Breast epithelium (tissue), 4 donors: ENCODE measurements at places on chromosomes 12 and 14. TPM values are rescaled to one million over a fixed set of nuclear protein-coding genes. Genes with fewer than 3 reads are reported as not detected.

DNA sequence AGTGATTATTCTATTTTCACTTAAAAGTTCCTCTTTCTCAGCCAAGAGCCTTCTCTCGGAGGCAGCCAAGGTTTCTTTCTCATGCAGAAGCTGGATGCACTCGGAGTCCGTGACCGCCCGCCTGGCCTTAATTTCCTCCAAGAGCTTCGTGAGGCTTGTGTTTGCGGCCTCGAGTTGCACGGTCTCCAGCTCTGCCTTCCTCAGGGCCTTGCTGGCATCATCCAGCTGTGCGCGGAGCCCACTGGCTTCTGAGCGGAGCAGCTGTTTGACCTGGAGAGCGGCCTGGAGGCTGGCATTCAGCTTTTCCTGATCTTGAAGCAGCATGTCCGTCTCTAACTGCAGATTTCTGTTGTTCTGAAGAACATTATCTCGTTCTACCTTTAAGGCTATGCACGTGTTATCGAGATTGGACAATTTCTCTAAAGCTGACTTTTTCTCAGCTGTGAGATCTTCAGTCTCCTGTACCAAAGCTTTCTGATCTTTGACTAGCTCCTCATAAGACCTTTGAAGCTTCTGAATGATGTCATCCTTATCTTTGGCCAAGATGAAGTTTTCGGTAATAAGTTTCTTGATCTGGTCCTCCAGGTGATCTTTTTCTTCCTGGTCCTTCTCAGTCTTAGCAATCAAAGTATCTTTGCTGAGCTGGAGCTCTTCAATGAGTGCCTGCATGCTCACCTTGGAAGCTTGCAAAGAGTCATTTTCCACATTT is 57.2 kb upstream of the VPS33A start:
- no peak for DNase-seq

DNA sequence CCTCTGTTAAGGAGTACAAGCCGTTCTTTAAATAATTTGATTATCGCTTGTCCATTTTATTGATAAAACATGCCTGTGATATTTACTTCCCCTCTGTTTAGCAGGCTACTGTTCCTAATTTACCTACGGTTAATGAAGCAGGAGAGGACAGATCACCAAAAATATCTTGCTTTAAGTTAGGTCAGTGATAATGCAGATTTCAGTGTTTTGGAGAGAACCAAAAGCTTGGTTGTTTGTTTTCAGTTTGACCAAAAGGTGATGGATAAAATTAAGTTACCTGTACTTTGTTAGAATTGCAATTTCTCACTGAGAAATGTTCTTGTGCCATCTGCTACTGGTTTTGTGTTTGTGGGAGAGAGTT is 958 bp downstream of the SPATS2 start:
- DNase-seq = no peak

DNA sequence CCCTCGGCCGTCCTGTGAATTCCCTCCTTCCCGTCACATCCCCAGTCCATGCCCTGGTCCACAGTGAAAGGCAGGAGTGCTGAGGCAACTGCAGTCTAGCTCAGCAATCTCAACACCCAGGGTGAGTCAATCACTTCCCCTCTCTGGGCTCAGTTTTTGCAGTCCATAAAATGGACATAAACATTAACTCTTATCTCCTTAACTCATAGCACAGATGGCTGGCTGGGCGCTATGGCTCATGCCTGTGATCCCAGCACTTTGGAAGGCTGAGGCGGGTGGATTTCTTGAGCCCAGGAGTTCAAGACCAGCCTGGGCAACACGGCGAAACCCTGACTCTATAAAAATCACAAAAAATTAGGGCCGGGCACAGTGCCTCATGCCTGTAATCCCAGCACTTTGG is 32.4 kb downstream of the CAMKK2 start:
- no peak for DNase-seq

GRCh38 chr14:50520947-50521815 is 11.2 kb downstream of the MAP4K5 start:
- DNase-seq = no peak

DNA sequence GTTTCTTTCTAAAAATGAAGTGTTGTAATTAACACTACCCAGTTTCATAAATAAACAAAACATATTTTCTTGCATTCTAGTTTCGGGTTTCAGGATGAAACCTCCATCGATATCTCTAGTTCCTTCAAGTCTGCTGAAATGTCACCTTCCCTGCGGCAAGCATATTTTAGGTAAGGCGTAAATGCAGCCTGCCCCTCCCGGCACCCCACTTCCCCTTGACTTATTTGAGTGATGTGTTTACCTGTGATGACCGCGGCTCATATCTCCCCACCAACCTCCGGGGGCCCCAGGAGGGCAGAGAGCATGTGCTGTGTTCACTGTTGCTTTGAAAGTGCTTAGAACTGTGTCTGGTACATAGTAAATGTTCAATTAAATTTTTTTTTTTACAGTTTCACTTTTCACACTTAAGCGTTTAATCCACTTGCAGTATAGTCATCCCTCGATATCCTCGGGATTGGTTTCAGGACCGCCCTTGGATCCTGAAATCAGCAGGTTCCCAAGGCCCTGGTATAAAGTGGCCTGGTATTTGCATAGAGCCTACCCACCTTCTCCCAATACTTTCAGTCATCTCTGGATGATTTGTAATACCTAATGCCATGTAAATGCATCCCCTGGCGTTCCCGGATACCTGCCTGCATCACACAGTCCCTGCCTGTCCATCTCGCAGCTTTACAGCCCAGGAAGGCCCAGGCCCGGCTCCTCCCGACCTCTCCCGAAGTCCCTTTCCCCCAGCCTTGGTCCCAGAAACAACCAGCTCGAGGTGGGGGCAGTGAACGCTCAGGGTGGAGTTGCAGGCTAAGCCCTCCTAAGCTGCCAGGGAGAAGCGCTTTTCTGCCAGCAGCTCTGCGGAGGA is 40.2 kb upstream of the FBRSL1 start:
- DNase-seq = no peak

The PARPBP gene
- 3.9 TPM for total RNA-seq

The CRACR2A gene
- total RNA-seq = 5.3 TPM

The ALKBH1 gene
- total RNA-seq = 5.6 TPM

DNA sequence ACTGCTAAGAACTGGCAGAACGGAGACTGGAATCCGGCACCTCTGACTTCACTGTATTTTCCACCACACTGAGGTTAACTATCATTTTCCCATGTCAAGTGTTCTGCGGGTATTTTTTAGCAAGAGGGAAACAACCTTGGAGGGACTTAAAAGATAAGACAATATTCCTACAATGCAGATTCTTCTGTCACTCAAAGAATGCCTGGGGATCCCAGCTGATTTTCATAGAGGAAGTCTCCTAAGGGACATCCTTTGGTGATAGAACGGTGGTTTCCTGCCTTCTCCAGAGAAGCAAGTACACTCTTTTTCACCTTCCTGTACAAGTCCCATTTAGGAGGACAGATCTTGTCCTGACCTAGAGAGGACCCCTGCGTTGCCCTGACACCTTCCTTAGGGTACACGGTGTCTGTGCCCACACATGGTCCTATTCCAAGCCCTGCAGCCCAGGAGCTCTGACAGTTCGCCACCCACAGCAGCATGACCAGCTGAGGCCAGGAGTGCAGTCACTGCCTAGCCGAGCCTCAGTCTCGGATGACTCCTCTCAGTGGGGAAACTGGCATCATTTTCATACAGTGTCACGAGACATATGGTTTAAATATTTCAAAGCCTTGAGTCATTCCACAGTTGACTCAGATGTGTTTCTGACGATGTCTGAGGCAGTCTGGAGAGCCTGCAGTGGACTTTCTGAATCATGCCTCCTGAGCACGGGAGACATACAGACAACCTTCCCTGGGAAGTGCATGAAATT is 181.3 kb upstream of the FKBP4 start:
- DNase-seq = no peak

DNA sequence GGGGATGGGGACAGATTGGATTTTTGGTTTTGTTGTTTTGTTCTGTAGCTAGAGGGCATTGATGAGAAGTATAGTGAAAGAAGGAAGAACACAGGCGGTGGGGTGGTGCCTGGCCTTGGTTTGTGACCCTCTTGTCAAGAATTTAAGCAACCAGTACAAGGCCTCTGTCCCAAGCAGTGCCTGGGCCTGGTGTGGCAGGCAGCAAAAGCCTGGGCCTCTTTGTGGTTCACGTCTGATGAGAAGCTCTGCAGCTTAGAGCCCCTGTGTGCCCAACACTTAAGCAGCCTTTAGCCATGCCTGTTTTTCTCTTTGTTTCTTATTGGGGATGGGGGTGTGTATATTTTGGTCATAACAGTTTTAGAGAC is 98.0 kb downstream of the PPP2R5C start:
- no peak for DNase-seq

DNA sequence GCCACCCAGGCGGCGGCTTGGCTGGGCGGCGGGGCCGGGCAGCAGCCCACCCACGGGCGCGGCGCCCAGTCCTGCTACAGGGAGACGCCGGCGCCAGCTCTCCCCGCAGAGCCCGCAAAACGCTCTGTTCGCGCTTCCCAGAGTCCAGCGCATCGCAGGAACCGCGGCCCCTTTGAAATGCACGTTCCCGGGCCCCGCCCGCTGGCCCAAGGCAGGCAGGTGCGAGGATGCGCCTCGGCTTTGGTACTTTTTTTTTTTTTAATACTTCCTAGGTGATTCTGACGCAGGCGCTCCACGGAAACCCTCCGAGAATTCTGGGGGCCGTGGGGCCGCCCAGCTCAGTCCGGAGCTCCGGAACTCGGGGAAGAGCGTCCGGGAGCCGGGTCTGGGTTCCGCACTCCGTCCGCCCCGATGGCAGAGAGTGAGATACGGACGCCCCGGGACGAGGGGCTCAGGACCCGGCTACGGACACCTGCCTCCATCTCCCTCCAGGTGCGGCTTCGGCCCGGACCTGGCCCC is 483 bp downstream of the POC1B start:
- DNase-seq = no peak

DNA sequence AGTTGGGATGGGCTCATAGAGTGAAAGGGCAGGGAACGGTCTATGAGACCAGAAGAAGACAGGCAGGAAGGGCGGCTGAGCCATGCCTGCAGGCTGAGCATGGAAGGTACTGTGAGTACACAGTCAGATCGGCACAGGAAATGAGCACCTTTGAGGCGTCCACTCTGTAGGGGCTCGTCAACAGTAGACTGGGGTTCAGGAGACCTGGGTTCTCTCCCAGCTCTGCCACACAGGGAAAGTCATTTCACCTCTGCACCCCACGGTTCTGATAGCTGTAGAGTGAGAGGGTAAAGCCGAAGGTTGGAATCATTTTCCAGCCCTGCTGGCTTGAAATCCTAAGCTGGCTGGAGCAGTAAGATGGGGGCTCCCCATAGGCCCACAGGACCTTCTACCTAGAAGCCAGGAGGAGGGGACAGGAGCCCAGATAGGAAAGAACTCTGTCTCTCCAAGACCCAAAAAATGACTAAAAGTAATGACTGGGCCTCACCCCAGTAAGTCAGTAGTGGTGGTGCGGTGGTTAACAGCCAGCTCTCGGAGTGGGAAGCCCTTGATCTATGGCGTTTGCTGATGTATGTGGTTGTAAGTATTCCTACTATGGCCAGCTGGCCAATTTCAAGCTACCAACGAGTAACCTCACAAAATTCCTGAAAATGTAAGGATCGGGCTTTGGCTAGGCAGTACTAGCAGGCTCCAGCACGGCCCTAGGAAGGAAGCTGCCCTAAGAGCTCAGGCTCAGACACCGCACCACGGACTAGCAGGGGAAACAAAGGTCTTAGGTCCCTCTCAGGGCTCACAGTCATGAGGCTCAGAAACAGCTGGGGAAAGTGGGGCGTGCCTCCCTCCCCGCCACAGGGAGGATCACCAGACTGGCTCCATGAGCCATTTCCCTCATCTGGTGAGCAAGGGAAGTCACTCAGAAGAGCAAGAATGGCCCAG is 10.3 kb upstream of the CD27 start:
- DNase-seq = no peak

DNA sequence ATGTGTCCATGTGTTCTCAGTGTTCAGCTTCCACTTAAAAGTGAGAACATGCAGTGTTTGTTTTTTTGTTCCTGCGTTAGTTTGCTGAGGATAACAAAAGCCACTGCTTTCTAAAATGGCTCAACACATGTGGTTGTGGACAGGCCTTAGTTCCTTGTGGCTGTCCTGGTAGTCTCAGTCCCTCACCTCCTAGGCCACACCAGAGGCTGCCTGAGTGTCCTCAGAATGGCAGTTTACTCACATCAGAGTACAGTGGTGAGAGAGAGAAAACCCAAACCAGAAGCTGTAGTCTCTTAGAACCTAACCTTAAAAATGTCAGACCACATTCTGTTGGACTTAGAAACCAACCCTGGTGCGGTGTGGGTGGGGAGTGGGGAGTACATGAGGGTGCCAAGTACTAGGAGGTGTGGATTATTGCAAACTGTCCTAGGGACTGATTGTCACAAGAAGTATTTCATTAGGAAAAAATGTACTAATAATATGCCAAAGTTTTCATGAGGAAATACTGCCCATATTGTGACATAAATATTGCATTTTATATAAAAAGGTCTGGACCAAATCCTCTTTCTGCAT is 30.4 kb downstream of the NPAS3 start:
- DNase-seq = no peak

GRCh38 chr14:93105362-93105761 is 10.4 kb downstream of the ITPK1 start:
- DNase-seq = no peak

The KRT3 gene
- not detected for total RNA-seq

GRCh38 chr12:22204391-22204790 is 130.1 kb downstream of the ST8SIA1 start:
- no peak for DNase-seq

GRCh38 chr12:96828169-96828789 is 78.8 kb upstream of the NEDD1 start:
- DNase-seq = no peak

The GLT1D1 gene
- total RNA-seq = 0.33 TPM

- DNase-seq = no peak
Measured at GRCh38 chr12:62640910-62641448, 174.4 kb downstream of the MON2 start.

DNA sequence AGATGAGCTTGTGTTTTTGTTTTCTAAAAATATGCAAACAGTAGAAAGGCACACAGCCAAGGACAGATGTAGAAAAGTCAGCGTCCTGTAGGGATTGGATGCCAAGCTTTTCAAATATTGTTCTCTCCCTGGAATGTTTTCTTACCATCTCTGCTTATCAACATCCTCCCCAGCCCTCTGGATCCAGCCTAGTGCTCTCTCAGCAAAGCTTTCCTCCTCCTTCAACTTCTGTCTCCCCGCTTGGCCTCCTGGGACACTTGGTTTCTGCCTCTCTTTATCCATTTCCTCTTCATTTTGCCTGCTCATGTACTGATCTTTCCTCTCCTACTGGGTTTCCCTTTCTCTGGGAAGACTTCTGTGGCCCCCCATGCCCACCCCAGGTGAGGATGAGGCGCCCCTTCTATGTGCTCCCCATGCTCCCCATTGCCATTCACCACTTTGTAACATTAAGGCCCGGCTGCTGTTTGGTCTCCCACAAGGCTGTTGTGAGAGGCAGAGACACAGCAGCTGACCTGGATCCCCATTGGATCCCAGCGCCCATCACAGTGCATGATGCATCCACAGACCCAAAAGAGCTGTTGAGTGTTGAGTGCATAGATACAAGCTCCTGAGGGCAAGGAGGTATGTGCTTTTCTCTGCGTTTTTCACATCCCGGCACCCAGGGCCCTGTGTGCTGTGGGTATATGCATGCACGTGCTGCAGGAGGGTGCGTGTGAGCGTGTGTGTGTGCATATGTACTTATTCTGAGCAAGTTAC is 38.2 kb downstream of the EVL start:
- no peak for DNase-seq

GRCh38 chr14:35470755-35471154 is 63.2 kb upstream of the INSM2 start:
- no peak for DNase-seq
